H7 (cell line): ENCODE measurements at places on chromosomes 5 and 9. TPM values are rescaled to one million over a fixed set of nuclear protein-coding genes. Genes with fewer than 3 reads are reported as not detected.
A peak's percentile ranks its signal among the peaks of the same experiment; 100 is the strongest.

The ASTN2 gene
- total RNA-seq: 7.4 and 9.3 TPM in 2 replicates

- DNase-seq: no peak
Observed at GRCh38 chr9:20760246-20760891, 76.3 kb downstream of the FOCAD start.

GRCh38 chr9:111179577-111179976 is 141.3 kb upstream of the LPAR1 start:
- no peak for DNase-seq

The ENTREP1 gene
- total RNA-seq: 7.5 and 8.6 TPM in 2 replicates

The DPYSL3 gene
- total RNA-seq: 184 and 312 TPM in 2 replicates

GRCh38 chr9:80012557-80013330 is 441.0 kb downstream of the TLE4 start:
- no peak for DNase-seq

The PHF24 gene
- total RNA-seq: 0.37 and 0.42 TPM in 2 replicates

DNA sequence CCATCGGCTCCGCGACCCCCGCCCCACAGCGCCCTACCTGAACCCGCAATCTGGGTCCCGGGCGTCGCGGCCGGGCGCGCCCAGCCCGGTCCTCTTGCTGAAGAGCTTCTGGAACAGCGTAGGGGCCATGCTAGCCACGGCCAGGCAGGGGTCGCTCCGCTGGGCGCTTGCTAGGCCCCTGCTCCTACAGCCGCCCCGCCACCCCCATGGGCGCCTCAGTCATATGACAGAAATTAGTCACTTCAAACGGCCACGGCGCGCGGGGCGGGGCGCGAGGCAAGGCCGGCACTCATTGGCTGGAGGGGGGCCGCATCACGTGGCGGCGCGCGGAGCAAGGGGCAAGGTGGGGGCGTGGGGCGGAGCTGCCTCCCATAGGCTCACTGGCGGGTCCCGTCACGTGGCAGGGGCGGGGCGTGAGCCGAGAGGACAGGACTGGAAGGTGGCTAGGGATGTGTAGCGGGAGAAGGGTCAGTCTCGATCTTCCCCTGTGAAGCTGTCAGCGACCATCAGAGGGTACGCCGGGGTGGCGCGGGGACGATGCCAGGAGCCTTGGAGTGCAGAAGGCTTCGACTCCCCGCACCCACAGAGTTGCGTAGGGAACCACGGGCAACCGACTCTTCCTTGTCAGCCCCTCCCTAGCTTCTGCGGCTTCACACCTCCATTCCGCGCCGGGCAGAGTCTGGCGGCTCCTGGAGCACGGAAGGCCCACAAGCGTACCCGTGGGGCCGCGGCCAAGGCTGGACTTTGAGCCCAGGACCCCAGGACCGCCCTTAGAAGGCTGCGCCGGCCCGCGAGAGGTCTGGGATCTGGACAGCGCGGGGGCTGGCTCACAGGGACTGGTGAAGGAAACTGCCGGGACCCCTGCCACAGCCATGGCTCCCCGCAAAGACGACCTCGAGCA is at the start of gene FNIP1:
TSS of gene FNIP1 (minus strand) at position 225 of the 901 bp plus-strand sequence. CDS start at position 129, 96 bp downstream.
- peak; percentile 99 for DNase-seq

- no peak for DNase-seq
Observed at GRCh38 chr5:119357808-119358529, 2.1 kb downstream of the TNFAIP8 start.

The HMCN2 gene
- 2.3 and 5.2 TPM in 2 replicates for total RNA-seq

- DNase-seq: no peak
Observed at GRCh38 chr5:142680605-142681259, 5.2 kb downstream of the FGF1 start.

The ABLIM3 gene
- 0.03 TPM in 1 of 2 replicates, not detected in the other for total RNA-seq

- no peak for DNase-seq
Observed at GRCh38 chr9:37386988-37387387, 35.5 kb upstream of the GRHPR start.

DNA sequence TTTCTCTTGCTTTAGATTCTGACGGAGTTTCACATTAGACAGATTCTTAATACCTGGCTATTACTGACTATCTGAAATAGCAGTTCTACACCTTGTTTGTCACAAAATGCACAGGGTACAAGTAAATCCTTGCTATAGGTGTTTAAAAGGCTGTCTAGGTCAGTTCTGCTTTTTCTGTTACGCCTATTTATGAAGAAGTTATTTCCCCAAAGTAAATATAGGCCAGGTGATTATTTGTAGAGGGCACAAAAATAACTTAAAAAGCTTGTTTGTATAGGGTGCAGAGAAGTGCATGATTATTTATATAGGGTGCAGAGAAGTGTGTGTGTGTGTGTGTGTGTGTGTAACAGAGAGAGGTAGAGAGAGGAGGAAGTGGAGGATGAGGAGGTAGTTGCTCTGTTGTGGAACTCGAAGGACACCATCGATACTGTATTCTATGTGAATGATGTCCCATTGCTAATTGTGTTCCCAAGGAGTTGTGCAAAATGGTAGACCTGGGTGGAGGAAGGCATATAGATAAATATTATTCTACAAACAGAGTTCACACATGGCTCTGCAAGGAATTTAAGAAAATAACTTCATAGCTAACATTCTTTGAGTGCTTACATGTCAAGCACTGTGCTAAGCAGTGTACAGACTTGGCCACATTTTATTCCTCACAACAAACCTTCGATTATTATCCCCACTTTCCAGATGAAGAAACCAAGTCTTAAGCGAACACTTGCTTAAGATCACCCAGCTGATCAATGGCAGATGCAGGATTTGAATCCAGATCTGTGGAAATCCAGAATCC is 96.3 kb upstream of the EQTN start:
- no peak for DNase-seq

DNA sequence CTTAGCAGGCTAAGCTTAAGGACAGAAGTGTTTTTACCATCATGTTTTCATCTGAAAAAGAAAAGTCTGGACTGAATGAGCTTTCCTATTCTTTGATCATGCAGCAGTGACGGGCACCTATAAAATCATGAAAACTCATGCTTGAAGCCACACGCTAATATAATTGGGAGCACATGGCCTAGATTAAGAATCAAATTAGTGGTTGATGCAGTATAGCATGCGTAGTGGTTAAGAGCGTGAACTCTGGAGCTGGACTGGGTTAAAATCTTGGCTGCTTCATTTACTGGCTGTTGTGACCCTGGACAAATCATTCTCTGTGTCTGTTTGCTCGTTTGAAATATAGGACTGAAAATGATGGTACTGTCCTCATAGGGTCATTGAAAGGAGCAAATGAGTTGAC is 49.9 kb upstream of the IL13 start:
- DNase-seq: no peak

The AGXT2 gene
- total RNA-seq: not detected in 2 replicates

The ZFP37 gene
- 2.7 and 6.6 TPM in 2 replicates for total RNA-seq

GRCh38 chr5:24222876-24223275 is 421.9 kb downstream of the CDH10 start:
- DNase-seq: no peak

- DNase-seq: peak; percentile 36
Observed at GRCh38 chr5:8864053-8864452, 681.8 kb downstream of the SEMA5A start.

- no peak for DNase-seq
Observed at GRCh38 chr9:37528652-37529471, 43.1 kb downstream of the POLR1E start.

The OR1L6 gene
- not detected in 2 replicates for total RNA-seq

The IFNK gene
- not detected in 2 replicates for total RNA-seq

GRCh38 chr5:143469125-143469524 is 65.6 kb upstream of the NR3C1 start:
- no peak for DNase-seq

- no peak for DNase-seq
Observed at GRCh38 chr9:98550206-98550820, 158.4 kb downstream of the GABBR2 start.

DNA sequence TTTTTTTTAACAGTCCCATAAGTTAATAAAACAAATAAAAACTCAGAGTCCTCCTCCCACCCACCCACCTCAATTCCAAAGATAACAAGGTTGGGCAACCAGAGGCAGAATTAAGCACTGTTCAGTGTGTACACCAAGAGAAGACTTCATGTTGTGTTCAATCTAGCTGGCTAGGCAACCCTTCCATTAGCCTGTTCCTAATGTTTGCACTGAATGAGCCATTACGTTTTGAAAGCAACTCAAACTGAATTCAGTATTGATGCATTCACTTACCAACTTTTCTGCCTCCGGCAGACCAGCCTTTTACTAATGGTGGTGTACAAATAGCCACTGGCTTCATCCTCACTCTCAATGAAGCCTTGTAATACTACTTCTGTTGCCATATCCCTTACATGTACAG is 47.5 kb downstream of the PBX3 start:
- DNase-seq: no peak

GRCh38 chr5:67792891-67793290 is 422.7 kb upstream of the PIK3R1 start:
- no peak for DNase-seq

DNA sequence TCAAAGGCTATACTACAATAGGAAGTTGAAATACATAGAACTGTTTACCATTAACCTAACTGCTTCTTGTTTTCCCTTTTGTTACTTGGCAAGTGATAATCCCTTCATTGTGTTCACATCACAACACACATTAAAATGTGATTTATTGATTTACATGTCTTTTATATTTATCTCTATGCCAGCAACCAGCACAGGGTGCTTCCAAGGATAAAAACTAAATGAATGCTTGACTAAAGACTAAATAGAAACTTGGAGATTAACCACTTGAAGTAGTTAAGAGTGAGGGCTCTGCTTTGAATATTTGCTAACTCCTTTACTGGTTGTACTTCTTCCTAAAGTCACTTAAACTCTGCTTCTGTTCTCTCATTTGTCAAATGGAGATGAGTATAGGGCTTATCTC is 1730.6 kb downstream of the EFNA5 start:
- no peak for DNase-seq
